ENCODE measurements at places on chromosomes 13 and 19. TPM values are rescaled to one million over a fixed set of nuclear protein-coding genes. Genes with fewer than 3 reads are reported as not detected.

Gene ARHGEF18
- polyA plus RNA-seq: 16.8 TPM

Gene RNF113B
- polyA plus RNA-seq: not detected

GRCh38 chr13:50244713-50245574 lies 229.7 kb downstream of the KCNRG start:
- no peak overlapping the region for H3K4me3 ChIP-seq
- H3K27ac ChIP-seq: no peak overlapping the region
- H3K27me3 ChIP-seq: no peaks in the 10 kb centered on the region
- no peaks in the 10 kb centered on the region for H3K4me1 ChIP-seq

DNA sequence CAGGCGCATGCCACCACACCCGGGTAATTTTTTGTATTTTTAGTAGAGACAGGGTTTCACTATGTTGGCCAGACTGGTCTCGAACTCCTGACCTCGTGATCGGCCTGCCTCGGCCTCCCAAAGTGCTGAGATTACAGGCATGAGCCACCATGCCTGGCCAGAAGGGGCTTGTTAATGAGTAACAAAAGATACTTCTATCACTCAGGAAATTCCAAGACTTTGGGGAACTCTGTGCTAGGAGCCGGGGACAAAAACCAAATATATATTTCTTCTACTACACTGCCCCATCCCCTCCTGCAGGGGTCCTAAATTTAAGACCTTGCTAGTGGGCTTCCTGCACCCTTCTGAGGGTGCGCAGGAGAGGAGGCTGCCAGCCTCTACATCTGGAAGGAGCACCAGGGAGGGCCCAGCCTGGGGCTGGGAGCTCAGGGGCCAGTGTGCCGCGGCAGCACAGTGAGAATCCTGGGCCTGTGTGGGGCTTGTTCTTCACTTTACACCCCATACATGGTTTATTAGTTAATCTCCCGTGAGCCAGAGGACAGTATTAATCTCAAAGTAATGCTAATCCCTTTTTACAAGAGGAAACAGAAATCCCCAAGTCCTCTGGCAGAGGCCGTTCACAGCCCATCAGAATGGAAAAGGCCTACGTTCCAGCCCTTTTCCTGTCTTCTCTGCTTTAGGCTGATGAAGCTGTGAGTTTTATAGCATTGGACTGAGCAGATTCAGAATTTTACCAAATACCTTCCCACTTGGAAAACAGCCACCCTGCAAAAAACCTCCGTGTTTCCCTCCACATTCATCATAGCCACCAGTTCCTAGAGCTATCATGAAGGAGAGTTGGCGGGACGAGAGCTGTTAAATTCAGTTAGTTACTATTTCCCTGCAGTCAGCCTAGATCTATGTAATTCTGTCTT lies 44.4 kb upstream of the NPAS1 start:
- H3K27me3 ChIP-seq: no peaks in the 10 kb centered on the region
- H3K4me3 ChIP-seq: no peak overlapping the region
- no peaks in the 10 kb centered on the region for H3K36me3 ChIP-seq
- peaks cover 28% of the 10 kb centered on the region for H3K4me1 ChIP-seq

DNA sequence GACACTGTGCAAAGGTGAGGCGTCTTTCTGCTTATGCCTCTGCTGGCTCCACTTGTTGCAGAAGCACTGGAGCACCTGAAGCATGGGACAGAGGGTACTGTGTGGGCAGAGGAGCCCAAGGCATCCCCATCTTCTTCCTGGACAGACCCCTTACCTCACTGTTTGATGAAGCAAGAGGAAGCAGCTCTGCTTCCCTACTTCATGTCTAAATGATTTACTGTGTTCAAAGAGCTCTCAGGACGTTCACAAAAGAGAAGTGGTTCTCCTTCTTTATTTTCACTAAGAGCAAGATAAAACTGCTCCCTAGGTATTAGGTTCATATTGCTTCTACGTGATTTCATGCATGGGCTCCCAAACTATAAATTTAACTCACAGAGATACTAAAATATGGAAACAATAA lies 1635.4 kb upstream of the SLC10A2 start:
- DNase-seq: no peak
- no peaks in the 10 kb centered on the region for H3K36me3 ChIP-seq
- H3K27ac ChIP-seq: no peak overlapping the region
- H3K27me3 ChIP-seq: no peaks in the 10 kb centered on the region
- no peak overlapping the region for H3K4me3 ChIP-seq

DNA sequence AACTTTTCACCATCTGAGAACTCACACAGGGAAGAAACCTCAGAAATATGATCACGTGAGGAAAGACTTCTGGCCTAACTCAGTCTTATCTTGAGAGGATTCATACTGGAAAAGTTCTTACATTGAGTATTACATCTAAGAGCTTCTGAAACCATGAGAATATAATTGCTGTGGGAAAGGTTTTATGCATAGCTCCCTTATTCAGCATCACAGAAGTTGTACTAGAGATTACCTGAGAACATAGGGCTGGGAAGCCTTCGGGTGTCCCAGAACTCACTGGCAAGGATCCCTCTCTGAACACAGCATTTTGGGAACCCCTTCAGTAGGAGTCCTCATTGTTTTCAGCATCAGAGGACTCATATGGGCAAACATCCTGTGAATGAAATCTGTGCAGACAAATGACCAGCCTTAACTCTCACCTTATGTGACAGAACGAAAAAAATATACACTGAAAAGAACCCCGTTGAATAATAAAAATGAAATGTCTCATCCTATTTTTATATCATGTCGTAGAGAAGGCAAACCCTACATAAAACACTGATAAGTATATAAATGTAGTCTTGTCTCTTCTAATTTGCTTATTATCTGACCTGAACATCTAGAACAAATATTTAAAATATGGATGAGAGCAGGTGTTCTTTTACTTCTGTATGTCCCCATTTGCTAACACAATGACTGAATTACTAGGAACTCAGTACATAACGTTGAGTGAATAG lies 14.2 kb downstream of the ZNF274 start:
- H3K27ac ChIP-seq: no peak overlapping the region
- H3K27me3 ChIP-seq: no peaks in the 10 kb centered on the region
- H3K36me3 ChIP-seq: peaks cover 29% of the 10 kb centered on the region

DNA sequence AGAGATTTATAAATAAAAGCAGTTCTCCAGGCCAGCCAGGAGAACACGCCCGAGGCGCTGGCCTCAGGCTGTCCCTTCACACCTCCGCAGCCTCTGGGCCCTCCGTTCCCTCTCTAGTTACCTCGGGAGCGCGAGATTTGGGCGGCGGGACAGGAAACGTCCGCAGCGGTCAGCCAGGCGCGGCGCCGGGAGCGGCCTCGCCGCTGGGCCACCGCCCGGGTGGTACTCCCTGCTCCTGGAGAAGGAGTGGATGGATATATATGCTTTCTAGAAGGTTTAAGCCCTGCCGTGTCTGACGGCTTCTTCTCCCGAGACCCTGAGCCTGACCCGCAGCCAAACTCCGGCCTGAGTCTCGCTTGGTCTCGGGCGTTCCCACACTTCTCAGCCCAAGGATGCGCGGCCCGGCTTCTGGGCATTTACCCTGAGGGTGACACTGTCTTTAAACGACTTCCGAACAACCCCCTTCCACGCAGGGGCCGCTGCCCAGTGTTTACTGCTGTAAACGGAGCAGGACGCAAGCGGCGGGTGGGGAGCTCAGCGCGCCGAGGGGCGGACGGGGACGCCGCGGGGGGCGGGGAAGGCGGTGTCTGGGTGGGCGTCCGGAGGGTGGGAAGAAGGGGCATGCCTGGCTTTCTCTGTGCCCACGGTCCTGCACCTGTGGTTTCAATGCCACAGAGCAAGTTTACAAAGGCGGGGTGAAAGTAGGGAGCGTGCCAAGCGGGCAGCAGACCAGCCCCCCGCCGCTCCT lies 2.0 kb upstream of the ZIC2 start:
- no peaks in the 10 kb centered on the region for H3K4me1 ChIP-seq
- H3K27ac ChIP-seq: no peak overlapping the region
- no peaks in the 10 kb centered on the region for H3K36me3 ChIP-seq
- H3K4me3 ChIP-seq: peak overlapping the region; percentile 54

GRCh38 chr19:48094129-48094854 lies 16.3 kb downstream of the PLA2G4C start:
- H3K27me3 ChIP-seq: no peaks in the 10 kb centered on the region
- no peak overlapping the region for H3K27ac ChIP-seq
- H3K36me3 ChIP-seq: no peaks in the 10 kb centered on the region
- no peak overlapping the region for H3K4me3 ChIP-seq
- DNase-seq: no peak
- no peaks in the 10 kb centered on the region for H3K4me1 ChIP-seq

DNA sequence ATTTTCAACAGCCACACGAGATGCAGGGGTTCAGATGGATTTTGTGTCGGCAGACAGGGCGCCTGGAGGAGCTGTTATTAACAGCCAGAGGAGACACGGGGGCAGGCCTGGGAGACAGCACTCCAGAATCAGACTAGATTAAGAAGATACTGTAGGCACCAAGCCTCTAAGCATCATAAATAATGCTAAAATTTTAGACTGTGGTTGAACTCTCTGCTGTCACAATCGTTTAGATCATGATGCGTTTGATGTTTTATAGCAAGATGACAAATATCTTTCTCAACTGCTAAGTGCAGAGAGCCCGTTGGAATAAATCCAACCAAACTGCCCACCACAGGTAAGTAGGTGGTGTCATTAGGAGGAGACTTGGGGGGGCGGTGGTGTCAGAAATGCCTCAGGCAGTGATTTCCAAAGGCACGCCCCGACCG lies 63.9 kb downstream of the CEBPG start:
- no peaks in the 10 kb centered on the region for H3K27me3 ChIP-seq
- no peaks in the 10 kb centered on the region for H3K4me1 ChIP-seq
- no peak for DNase-seq
- no peak overlapping the region for H3K4me3 ChIP-seq
- no peaks in the 10 kb centered on the region for H3K36me3 ChIP-seq

DNA sequence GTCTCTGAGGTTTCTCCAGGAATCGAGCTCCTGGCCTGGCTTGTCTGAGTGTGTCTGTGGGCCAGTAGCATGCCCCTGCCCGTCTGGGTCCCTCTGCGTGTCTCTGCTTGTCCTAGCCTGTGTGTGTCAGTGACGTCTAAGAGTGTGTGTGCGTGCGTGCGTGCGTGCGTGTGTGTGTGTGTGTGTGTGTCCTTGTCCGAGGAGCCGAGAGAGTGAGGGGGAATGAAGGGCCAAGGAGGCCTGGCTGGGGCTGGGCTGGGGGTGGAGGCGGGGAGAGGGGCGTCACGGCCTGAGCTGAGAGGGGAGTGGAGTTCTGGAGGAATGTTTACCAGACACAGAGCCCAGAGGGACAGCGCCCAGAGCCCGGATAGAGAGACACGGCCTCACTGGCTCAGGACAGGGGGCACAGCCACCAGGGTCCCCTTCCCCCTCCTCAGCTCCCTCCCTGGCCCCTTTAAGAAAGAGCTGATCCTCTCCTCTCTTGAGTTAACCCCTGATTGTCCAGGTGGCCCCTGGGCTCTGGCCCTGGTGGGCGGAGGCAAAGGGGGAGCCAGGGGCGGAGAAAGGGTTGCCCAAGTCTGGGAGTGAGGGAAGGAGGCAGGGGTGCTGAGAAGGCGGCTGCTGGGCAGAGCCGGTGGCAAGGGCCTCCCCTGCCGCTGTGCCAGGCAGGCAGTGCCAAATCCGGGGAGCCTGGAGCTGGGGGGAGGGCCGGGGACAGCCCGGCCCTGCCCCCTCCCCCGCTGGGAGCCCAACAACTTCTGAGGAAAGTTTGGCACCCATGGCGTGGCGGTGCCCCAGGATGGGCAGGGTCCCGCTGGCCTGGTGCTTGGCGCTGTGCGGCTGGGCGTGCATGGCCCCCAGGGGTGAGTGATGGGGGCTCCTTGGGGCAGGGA lies at the start of gene AXL:
AXL (plus strand) TSS at position 609 of the 893 bp plus-strand sequence; CDS start at position 779, 170 bp downstream.
- H3K4me3 ChIP-seq: peak within 1 kb of the TSS; percentile 42
- H3K4me1 ChIP-seq: peaks cover 4% of the 10 kb centered on the region
- no peaks in the 10 kb centered on the region for H3K36me3 ChIP-seq
- DNase-seq: peak; percentile 83
- no peaks in the 10 kb centered on the region for H3K27me3 ChIP-seq
- H3K27ac ChIP-seq: peak within 1 kb of the TSS; percentile 87

GRCh38 chr13:99290894-99291293 lies 16.3 kb downstream of the GPR183 start:
- no peak overlapping the region for H3K27ac ChIP-seq
- H3K4me1 ChIP-seq: peaks cover 29% of the 10 kb centered on the region
- no peaks in the 10 kb centered on the region for H3K27me3 ChIP-seq
- H3K4me3 ChIP-seq: no peak overlapping the region
- no peak for DNase-seq

- H3K27ac ChIP-seq: no peak overlapping the region
- H3K27me3 ChIP-seq: peaks cover 10% of the 10 kb centered on the region
- DNase-seq: peak; percentile 86
These were observed 2.6 kb upstream of the KLK15 start for GRCh38 chr19:50835785-50836542.

- peaks cover 8% of the 10 kb centered on the region for H3K27me3 ChIP-seq
- no peaks in the 10 kb centered on the region for H3K4me1 ChIP-seq
- DNase-seq: no peak
These were observed 25.4 kb upstream of the NANOS2 start for GRCh38 chr19:45939792-45940514.

- no peaks in the 10 kb centered on the region for H3K36me3 ChIP-seq
- H3K27me3 ChIP-seq: no peaks in the 10 kb centered on the region
- no peak for DNase-seq
- no peak overlapping the region for H3K27ac ChIP-seq
- no peak overlapping the region for H3K4me3 ChIP-seq
These were observed 6.9 kb downstream of the SERPINE3 start for GRCh38 chr13:51346397-51346796.

DNA sequence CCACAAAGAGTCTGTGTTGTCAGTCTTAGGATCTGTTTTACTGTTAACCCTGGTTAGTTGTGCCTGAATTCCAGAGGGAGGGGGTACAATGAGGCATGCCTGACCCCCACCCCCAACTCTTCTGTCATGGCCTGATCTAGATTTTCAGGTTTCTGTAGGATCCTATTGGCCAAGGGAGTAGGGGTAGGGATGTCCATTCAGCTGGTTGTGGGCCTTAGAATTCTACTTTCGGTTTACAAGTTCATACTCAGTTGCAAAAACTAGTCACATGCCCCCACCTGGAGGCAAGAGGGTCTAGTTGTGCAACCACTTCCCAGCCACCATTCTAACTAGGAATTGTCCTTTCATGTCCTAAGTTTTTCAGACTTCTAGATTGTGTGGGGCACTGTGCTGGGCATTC lies 94.3 kb upstream of the MBNL2 start:
- H3K27ac ChIP-seq: no peak overlapping the region
- H3K36me3 ChIP-seq: no peaks in the 10 kb centered on the region
- no peaks in the 10 kb centered on the region for H3K27me3 ChIP-seq
- H3K4me3 ChIP-seq: no peak overlapping the region
- H3K4me1 ChIP-seq: peaks cover 18% of the 10 kb centered on the region

DNA sequence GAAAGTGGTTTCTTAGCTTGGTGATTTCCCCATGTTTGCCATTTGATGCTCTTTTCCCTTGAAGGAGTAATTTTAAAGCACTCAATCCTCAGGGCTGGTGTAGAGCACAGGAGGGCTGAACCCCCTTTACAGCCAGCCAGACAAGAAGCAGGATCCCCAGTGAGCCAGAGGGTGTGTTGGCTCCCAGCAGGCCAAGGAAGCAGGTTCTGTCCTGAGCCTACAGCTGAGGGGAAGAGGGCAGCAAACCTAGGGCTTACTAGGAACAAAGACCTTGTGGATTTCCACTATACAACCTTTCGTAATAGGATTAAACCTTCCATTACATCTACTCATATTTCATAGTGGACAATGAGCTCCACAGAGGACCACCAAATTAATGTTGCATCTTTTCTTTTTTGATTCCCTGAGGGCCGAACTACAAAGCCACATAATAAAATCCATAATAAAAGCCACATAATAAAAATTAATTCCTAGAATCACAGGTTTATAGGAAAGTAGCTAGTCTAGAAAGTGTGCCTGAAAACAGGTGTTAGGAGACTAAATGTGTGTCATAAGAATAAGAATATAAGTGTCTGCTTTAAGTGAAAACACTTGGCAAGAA lies 300.2 kb downstream of the DCLK1 start:
- H3K4me1 ChIP-seq: no peaks in the 10 kb centered on the region
- DNase-seq: no peak
- H3K27ac ChIP-seq: no peak overlapping the region
- no peaks in the 10 kb centered on the region for H3K36me3 ChIP-seq
- no peak overlapping the region for H3K4me3 ChIP-seq
